ENCODE measurements at places on chromosomes 2 and 18.

GRCh38 chr2:20169796-20170703 lies 54.9 kb downstream of the SDC1 start:
- no peak for DNase-seq

DNA sequence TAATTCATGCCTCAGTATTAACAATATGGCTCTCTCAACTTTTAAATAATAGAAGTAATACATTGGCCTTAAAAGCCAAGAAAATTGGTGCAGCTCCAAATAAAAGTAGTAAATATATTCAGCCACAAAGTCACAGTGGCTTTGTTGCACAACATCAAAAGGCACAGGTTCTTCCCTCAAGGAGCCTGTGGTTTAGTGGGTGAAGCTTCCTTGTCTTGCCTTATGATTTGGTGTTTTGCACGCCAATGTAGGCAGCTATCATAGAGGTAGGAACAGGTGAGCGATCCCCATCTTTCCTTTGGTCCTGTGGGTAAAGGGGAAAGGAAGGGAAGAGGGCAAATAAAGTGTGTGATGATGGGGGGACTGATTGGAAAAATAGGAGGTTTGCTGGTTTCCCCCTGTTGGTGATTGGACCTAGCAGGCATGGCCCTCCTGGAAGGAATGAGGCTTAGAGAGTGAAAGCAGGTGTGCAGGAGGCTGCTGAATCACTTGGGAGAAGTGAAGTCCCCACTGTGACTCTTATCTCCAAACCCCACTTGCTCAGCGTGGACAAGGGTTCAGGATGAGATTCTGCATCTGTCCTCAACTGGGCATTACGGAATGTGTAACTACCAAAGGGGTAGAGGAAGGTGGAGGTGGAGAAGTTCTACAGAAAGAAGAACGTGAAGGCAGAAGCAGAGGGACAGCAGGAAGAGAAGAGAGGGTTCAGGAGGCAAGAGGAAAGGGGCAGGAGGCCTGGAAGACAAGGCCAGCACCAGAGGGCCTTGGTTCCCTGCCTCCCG lies 20.1 kb upstream of the TNP1 start:
- DNase-seq: no peak

GRCh38 chr2:47272905-47273758 lies 118.0 kb upstream of the STPG4 start:
- DNase-seq: no peak

GRCh38 chr2:32832821-32833220 lies 113.9 kb upstream of the LTBP1 start:
- DNase-seq: peak; percentile 33

GRCh38 chr2:36526226-36526625 lies 71.7 kb downstream of the FEZ2 start:
- DNase-seq: no peak

DNA sequence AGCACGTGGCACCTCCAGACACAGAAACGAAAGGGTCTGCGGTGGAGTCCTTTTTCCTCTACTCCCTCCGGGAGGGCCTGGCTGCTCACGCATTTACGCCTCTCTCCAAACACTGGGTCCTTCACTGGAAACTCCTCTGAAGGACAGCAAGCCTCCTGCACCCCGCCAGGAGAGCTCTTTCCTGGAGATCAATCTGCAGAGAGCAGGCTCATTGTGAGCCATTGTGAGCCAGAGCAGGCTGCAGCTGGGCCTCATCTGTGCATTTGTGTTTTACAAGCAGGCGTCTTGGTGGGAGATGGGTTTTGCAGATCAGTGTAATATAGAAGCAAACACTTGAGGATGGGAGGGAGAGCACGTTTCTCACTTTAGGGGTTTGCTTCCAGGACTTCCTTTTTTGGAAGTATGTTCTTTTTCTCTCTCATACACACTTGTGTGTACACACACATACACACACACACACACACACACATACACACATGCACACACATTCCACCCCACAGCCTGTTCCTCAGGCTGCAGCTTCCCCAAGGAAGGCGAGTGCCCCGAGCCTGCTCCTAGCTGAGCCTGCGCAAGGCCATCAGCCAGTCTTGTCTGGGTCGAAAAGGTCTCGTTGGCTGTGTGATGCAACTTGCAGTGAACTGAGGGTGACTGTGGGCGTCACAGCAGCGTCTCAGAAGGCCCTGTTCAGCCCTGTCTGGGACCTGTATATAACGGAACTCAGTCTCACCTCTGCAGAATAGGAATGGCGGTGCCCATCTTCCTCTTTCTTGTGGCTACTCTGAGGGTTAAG lies 163.5 kb downstream of the GLI2 start:
- peak; percentile 30 for DNase-seq

DNA sequence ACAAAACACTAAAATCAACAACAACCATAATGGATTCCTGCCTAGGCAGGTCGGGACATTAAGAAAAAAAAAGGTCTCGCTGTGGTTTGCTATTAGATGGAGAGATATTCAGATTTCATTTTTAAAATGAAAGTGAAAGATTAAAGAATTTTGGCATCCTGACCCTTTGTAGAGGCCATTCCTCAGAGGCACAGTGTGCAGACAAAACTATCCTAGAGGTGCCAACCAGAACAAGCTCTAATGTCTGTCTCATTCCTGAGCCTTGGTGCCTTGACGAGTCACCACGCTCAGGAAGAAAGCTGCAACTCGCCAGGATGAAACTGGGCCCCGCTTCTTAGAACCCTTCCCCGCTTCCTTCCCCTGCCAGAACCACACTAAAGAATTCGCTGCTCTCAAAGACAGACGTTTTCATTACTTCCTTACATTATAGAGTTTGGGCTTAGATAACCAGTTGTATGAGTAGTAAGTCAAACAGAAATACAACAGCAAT lies 156.0 kb downstream of the TGIF1 start:
- no peak for DNase-seq

GRCh38 chr18:38571651-38572050 lies 1006.1 kb upstream of the CELF4 start:
- DNase-seq: no peak

DNA sequence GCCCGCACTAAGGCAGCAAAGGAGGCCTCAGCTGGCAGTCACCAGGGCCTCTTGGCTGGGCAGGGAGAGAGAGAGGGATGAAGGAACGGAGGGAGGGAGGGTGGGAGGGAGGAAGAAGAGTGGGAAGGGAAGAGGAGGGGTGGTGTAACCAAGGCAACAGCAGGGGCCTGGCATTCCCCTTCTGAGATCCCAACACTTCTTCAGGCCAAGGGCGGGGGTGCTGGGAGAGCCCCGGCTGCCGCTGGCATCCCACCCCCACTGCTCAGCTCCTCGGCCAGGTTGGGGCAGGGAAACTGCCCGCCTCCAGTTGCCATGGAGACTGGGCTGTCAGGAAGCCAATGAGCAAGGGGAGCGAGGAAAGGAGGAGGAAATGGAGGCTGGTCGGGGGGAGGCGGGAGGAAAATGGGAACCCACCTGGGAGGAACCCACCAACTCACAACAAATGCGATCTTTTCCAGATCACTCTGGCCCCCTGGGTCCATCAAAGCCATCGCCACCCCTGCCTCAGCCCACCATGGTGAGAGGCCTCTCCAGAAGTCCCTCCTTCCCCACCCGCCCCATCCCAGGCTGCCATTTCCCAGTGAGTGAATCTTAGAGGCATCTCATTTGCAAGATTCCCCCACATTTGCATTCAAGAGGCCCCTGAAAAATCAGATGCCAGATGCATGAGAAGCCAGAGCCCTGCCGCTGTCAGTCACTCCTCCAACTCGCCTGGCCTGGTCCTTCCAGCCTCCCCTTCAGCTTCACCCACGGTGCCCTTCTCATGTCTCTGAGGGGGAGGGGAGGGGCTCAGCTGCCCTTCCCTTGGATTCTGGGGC lies 12.4 kb downstream of the SH2D6 start:
- DNase-seq: peak; percentile 86

- no peak for DNase-seq
These were observed 17.5 kb downstream of the TGOLN2 start for GRCh38 chr2:85310330-85310729.

GRCh38 chr2:60230037-60230436 lies 323.4 kb downstream of the BCL11A start:
- no peak for DNase-seq

GRCh38 chr2:206164261-206164862 lies 4.7 kb downstream of the EEF1B2 start:
- DNase-seq: peak; percentile 61

DNA sequence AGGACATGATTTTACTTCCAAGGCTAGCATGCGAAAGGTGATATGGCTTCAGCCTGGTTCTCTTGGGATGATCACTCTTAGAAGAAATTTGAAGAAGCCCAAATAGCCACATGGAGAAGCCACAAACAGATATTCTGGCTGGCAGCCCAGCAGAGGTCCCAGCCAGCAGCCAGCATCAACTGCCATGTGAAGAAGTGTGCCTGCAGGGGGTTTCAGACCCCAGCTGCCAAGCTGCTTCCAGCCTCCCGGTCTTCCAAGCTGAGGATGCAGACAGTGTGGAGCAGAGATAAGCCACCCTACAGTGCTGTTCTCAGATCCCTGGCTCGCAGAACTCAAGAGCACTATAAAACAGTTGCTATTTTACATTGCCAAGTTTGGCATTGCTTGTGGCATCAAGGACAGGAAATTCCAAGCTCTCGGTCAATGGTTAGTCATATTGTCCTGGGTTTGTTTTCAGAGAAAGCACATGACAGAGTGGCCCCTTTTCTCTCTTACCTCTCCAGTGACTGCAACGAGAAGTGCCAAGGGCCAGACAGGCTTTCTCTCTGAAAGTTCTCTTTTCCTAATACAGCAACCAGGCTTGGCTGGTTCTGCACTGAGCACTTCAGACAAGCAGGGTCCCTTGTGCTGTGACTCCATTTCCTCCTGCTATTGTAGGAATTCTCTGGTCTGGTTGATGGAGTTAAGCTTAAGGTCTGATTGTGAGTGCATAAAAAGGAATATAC lies 223.7 kb downstream of the ANKRD30B start:
- DNase-seq: no peak

GRCh38 chr2:71070294-71071093 lies 2.0 kb downstream of the NAGK start:
- DNase-seq: no peak

- no peak for DNase-seq
These were observed 25.8 kb downstream of the XDH start for GRCh38 chr2:31388736-31389135.

DNA sequence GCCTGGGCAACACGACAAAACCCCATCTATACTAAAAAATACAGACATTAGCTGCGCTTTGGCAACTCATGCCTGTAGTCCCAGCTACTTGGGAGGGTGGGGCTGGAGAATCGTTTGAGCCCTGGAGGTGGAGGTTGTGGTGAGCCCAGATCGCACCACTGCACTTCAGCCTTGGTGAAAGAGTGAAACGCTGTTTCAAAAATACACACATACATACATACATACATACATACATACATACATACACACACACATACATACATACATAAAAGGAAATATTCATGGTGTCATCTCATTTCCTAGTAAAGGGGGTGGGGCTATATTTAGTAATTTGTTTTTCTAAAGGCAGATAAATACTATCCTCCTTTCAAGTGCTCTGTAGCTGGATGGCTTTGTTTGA lies 205.1 kb downstream of the PARD3B start:
- DNase-seq: no peak

DNA sequence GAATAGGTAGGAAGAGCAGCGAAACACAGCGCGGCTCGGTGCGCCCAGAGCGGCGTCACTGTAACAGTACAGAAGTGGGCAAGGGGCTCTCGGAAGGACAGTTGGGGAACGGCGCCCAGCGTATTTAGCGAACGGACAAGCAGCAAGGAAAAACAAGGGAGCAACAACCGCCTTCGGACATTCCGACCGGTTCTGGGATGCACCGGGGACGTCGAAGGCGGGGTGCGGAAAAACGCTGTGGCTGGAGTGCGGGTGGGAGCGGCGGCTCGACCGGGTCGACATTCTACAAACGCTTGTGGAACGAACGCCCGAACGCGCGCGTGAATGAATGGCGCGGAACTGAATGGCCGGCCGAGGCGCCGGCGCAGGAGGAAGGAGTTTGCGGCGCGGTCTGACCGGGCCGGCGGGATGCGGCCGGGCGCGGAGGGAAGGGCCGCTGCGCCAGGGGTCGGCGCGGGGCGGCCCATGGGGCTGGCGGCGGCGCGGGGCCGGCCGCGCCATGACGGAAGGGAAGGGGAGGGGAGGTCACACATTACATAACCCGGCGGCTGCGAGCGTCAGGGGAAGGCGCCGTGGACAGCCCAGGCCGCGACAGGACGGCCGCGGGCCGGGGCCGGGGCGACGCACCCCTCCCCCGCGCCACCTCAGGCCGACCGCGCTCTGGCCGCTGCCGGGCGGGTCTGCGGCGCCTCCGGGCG lies 605 bp downstream of the REV1 start:
- DNase-seq: no peak

GRCh38 chr2:20106746-20107145 lies 55.3 kb upstream of the LAPTM4A start:
- peak; percentile 33 for DNase-seq

- DNase-seq: no peak
These were observed 30.7 kb downstream of the EFR3B start for GRCh38 chr2:25072606-25073005.

DNA sequence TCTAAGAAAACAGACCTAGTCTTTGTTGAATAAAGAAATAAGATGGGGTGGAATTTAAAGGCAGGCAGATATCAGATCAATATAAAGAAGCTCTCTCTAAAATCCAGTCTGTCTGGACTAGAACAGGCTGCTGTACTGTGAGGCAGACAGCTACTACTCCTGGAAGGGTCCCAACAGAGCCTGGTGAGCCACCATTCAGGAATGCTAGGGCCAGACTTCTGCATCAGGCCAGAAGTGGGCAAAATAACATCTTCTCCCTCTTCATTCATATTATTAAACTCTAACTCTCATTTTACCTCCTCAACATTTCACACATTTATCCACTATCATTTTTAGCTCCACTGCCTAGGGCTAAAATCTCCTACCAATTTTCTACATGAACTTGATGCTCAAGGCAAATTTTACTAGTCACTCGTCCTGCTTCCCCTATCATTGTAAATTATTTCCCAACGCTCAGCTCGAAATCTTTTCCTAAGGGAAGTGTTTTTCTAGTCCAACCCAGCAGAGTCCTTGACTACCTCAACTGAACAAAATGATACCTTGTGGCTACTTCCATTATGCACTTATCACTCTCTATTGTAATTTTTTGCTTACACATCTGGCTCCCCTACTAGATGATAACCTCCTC lies 45.2 kb upstream of the GLS start:
- no peak for DNase-seq

DNA sequence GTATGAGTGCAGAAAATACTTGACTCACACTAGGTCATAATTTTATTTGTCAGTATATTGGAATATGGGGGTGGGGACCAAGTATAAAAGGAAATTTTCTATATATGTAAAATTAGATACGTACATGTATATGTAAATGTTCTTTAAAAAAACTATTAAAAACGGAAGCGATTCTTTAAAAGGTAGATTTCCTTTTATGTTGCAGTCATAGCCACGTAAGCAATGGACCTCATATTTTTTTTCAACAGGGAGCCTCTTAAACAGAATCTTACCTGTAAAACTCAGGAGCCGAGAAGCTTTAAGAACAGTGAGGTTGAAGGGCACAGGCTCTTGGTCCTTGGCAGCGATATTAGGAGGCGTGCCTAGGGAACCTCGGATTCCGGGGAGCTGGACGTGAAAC lies 3.3 kb downstream of the RHBDD1 start:
- no peak for DNase-seq

Data from neuronal stem cell (in vitro differentiated cells).